ENCODE measurements at places on chromosomes 5 and 9.

GRCh38 chr5:96530901-96531300, 97.9 kb upstream of the PCSK1 start:
- DNase-seq = no peak

DNA sequence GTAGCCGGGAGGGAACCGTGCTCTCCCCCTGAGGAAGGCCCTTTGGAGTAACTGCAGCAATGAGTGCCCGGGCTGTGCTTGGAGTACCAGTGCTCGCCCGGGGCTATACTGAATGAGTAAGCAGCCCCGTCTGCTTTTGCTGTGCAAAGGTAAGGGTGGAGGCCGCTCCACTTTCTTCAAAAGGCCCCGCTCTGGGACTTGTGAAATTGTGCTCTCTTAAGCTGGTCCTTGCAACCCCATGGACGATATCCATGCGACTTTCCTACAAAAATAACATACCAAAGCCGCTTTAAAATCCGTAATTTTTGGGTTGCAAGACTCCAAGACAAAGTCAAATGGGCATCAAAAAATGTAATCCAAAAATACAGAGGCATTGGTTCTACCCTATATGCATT, 578 bp upstream of the TNFAIP8 start:
- no peak for DNase-seq

- DNase-seq = no peak
Measured at GRCh38 chr9:6968271-6968670, 210.5 kb downstream of the KDM4C start.

- DNase-seq = no peak
Measured at GRCh38 chr5:115262011-115262320, 711 bp downstream of the PGGT1B start.

DNA sequence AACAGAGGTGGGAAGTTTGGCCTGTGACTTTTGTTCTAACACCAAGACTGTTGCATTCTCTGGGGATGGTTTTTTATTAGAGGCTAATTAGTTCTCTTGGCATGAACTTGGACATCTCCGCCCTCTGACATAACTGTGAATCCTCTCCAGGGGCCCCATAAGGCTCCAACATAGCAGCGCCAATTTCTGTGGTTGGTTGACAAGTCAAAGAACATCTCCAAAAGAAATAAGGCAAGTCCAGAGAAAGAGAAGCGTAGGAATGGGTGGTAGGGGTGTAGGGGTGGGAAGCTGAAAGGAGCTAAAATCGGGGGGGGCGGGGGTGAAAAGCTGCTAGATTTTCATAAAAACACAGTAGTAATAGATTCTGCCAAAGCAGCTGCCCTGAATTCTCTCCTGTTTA, 81.0 kb upstream of the DAB2 start:
- DNase-seq = no peak

DNA sequence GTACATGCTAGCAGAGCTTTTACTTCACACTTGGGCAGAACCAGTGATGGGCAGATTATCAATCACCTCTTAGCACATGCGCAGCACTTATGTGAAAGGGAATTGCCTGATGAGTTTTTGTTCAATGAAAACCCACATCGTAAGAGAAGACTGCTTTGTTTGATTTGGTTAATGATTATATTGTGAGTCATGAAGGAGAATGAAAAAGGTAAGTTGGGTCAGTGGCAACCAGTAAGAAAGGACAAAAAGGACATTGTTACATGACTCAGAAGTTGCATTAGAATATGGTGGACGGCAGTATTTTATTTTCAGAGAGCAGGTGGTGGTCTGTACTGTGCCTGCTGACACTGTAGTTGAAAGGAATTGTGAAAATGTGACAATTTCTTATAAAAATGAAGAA, 127.4 kb downstream of the AOPEP start:
- DNase-seq = no peak

- no peak for DNase-seq
Measured at GRCh38 chr5:63686181-63686580, 276.1 kb downstream of the HTR1A start.

DNA sequence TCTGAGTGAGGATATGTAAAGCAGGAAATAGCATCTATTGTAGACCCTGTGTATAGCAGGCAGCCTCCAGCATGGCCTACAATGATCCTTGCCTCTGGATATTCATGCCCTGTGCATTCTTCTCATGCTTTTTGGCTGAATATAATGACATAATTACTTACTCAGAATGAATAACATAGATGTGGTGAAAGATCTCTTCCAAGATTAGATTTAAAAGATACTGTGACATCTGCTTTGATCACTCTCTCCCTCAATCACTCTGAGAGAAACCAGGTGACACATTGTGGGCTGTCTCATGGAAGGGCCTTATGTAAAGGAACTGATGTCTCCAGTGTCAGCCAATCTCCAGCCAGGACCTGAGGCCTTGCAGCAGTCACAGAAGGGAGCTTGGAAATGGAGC, 376.7 kb downstream of the DNAH5 start:
- no peak for DNase-seq

DNA sequence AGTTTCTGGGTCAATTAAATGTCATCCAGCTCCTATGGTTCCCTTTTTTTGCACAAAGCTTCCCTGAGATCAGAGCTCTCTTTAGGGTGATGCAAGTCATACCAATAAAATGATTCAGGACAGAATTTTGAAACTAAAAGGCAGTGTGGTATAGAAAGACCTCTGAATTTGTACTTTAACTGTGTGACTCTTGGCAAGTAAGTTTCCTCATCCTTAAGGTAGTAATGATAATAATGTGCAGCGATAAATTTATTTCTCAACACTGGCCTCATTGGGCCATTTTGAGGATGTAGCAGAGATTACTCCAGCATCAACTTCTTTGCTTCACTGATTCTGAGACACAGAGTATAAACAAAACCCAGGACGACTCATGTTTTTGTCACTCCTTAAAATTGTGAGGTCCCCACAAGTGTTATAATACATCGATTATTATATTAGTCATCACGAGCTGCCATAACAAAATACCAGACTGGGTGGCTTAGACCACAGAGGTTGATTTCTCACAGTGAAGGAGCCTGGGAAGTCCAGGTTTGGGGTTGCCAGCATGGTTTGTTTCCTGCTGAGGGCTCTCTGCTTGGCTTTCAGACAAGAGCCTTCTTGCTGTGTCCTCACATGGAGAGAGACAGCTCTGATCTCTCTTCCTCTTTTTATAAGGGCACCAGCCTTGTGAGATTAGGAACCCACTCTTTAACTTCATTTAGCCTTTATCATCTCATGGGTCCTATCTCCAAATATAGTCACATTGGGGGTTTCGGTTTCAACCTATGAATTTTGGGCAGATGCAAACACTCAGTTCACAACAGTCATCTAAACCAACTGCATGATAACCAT, 293.0 kb downstream of the ZNF608 start:
- DNase-seq = no peak

DNA sequence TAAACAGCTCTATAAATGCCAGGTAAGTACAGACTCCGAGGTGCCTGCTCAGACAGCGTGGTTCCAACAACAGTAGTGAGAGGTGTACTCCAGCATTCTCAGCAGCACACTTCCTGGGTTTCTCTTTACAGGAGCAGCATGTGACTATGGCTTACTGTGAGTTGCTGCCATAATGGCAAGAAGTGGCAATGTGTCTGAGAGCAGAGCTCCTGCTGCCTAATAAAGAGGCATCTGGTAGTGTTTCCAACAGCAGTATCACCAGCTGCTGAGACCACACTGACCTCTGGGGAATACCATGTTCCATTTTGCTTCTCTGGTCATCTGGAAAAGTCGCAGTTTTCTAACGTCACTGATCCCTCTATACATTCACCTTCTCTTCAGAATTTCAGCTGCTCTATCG, 398.2 kb downstream of the SLCO4C1 start:
- no peak for DNase-seq

- DNase-seq = no peak
Measured at GRCh38 chr5:34496701-34497469, 159.2 kb upstream of the RAI14 start.

DNA sequence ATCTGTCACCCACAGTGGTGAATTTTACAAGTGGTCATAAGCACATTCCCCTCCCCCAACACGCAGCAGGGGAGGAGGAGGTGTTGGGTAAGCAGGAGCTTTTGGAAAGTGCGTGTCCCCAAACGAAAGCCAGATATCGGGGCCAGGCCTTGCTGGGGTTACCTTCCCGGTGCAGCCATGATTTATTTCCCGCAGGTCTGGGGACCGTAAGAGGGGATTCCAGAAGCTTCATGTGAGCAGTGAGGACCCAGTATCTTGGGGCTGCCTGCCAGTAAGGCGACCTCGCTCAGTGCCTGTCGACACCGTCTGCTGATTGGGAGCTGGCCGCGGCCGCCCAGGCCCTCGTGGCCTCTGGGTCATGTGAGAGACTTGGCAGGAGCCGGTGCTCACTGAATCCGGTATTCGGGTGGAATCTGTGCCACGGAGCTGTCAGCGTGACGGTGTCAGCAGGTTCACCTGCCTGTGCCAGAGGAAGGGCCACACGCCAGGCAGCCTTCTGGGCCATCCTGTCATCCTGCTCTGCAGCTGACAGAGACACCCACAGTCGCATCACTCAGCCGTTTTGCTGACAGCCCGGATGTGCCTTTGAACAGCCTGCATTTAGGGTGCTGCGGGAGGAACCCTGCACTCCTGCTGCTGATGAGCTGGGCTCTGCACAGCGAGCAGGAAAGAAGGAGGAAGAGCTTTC, 37.3 kb downstream of the SEC61B start:
- DNase-seq = no peak

DNA sequence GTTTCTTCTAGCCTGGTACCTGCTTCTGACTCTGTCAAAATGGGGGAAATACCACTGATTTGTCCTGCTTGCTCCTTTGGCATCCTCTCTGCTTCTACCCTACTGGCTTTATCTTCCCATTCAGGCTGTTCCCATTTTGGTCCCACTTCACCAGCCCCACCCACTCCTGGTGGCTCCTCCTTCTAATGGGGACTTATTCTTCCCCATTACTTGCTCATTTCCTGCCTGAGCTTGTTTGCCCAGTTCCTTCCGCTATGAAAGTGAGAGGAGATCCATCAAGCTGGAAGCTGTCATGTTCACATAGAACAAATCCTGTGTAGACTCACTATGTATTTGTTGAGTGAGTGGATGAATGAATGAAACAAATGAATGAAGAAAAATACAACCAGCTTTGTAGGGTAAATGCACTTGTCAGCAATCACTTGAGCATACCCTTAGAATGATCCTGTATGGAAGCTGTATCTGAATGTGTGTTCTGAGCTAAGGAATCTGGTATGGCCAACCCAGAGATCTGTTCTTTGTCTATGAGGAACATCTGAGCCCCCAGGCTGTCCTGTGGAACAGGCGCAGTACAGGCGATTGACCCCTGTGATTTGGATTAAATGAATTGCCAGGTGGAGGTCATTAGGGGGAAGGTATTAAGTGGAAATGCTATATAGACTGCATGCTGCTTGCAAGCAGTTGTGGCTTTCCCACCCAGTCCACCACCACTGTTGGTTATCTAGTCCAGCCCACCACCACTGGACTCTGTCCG, 89.5 kb downstream of the APBA1 start:
- DNase-seq = no peak

- no peak for DNase-seq
Measured at GRCh38 chr5:34627794-34628193, 28.3 kb upstream of the RAI14 start.

GRCh38 chr5:179786861-179787260, 6.9 kb upstream of the LTC4S start:
- no peak for DNase-seq

- DNase-seq = no peak
Measured at GRCh38 chr5:50595199-50595598, 71.2 kb upstream of the PARP8 start.

GRCh38 chr5:998246-999031, 10.2 kb upstream of the NKD2 start:
- no peak for DNase-seq

GRCh38 chr5:76204713-76205112, 121.5 kb downstream of the SV2C start:
- no peak for DNase-seq

GRCh38 chr9:108463932-108464606, 391.7 kb downstream of the ACTL7B start:
- DNase-seq = no peak

GRCh38 chr5:33685873-33686755, 205.7 kb downstream of the ADAMTS12 start:
- no peak for DNase-seq

- DNase-seq = no peak
Measured at GRCh38 chr5:167945542-167946384, 345.7 kb upstream of the WWC1 start.

DNA sequence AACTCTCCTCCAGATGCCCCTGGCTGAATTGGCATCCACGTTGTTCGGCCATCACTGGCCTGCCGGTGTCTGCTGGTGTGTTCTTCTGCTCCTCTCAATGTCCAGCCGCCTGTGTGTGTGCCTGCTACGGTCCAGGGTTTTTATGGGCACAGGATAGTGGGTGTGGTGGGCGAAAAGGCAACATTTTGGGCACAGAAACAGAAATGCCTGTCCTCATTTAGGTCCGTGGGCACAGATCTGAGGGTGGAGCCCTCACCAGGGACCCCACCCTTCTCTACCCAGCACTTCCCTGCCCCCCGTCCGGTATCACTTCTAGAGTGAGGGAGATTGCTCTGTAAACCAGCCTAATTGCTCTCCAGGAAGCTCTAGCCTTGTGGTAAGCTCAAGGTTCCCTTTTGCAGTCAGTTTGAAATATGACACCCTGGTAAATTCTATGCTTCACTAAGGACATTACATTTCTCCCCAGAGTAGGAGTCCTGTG, 410.1 kb downstream of the MAT2B start:
- DNase-seq = no peak

GRCh38 chr9:126036881-126037291, 289.7 kb downstream of the PBX3 start:
- DNase-seq = no peak

DNA sequence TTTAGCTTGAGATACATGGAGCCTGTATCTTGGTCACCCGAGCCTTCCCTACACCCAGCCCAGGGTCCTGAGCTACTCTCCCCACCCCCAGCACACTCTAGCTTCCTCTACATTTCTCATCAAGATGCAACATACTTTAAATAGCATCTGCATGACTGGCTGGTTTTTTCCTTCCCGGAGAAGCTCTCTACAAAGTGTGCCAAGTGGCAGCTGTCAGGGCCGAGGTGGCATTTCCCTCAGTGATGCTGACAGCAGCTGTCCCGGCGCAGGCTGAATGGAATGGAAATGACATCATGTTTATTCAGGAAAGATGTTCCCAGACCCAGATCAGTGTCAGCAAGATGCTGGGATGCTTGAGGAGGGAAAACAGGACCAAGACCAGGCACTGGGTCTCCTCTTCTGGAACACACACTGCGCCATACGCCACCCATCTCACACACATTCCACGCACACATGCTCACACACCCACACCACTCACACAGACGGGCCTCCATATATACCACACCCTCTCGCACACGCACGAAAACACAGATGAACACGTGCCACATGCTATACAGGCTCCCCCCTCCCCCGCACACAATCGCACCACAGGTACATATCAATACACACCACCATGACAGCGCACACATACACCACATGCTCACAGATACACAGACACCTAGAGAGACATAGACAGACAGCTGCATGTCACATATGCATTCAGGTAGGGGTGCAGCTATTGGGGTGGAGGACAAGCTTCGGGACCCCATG, 67.8 kb downstream of the LHX2 start:
- no peak for DNase-seq

- DNase-seq = no peak
Measured at GRCh38 chr5:67696446-67696845, 499.8 kb upstream of the CD180 start.

- DNase-seq = no peak
Measured at GRCh38 chr5:176995896-176996767, 10.4 kb downstream of the UIMC1 start.

GRCh38 chr5:75130818-75131349, 78.5 kb upstream of the GCNT4 start:
- DNase-seq = no peak
